Occipital lobe (tissue), 3 donors: ENCODE measurements at places on chromosomes 2 and 18.

- no peak for DNase-seq
Measured at GRCh38 chr2:118633371-118634018, 214.0 kb downstream of the EN1 start.

- no peak for DNase-seq
Measured at GRCh38 chr18:22193466-22193865, 24.1 kb downstream of the GATA6 start.

DNA sequence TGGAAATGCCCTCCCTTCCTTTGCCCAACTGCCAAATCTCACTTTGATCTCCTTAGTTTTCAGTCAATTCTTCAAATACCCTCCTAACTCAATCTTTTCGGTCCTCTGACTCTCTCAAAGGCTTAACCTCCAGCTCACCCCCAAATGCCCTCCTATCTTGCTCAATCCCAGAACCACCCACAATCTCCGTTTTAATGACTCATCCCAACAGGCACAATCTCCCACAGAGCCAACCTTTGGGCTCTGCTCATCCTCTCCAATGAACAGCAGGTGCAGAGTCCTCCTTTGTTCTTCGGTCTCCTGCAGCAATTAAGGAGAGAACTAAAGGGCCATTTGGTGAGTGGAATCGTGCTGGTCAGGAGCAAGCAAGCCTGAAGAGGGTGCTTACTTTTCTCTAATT lies 366.1 kb upstream of the CRIM1 start:
- DNase-seq: no peak

DNA sequence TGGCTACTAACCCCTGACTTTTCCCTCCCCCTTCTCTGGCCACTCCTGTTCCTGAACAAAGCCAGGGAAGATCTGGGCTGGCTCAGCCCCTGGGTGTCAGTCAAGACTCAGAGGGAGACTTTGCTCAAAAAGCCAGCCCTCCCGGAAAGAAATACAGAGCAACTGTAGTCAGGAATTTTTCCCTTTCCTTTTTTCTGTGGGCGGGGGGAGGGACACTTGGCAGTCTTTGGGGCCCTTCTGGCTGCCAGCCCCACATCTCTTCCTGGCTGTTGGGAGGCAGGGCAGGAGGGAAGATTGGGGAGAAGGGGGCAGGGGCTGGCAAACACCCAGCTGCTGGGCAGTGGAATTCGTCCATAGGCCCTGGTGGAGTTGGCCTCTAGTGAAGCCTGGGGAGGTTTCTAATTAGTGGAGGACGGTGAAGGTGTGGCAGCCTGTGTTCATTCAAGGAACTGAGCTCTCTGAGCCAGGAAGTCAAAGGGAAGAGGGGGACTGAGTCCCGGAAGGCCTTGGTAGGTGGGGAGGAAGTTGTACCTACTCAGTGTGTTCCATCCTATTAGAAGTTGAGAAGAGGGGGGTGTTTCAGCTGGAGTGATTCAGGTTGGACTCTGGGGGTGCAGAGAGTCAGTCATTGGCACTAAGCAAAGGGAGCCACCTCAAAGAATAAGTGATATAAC lies 10.9 kb downstream of the IGFBP2 start:
- no peak for DNase-seq

DNA sequence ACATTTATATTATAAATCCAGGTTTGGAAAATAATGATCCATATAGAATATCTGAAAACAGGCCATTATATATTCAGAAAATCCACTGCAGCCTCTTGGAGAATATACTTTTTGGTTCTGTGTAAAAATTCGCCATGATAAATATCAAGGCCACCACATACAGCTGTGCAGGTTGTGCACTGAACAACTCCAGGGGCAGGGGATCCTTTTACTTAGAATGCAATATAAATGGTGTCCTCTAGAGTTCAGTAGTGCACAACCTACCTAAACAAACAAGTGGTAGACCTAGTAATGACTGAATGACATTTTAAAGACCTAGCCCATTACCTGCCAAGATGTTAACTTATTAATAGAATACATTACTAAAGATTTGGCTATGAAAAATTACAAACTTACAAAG lies 22.4 kb downstream of the MOGAT1 start:
- DNase-seq: no peak

- DNase-seq: no peak
Measured at GRCh38 chr18:23181547-23181946, 46.3 kb downstream of the CABLES1 start.

GRCh38 chr18:79569720-79570119 lies 109.9 kb upstream of the CTDP1 start:
- no peak for DNase-seq

- DNase-seq: peak; percentile 5
Measured at GRCh38 chr2:46699934-46700256, 215.7 kb downstream of the MCFD2 start.

DNA sequence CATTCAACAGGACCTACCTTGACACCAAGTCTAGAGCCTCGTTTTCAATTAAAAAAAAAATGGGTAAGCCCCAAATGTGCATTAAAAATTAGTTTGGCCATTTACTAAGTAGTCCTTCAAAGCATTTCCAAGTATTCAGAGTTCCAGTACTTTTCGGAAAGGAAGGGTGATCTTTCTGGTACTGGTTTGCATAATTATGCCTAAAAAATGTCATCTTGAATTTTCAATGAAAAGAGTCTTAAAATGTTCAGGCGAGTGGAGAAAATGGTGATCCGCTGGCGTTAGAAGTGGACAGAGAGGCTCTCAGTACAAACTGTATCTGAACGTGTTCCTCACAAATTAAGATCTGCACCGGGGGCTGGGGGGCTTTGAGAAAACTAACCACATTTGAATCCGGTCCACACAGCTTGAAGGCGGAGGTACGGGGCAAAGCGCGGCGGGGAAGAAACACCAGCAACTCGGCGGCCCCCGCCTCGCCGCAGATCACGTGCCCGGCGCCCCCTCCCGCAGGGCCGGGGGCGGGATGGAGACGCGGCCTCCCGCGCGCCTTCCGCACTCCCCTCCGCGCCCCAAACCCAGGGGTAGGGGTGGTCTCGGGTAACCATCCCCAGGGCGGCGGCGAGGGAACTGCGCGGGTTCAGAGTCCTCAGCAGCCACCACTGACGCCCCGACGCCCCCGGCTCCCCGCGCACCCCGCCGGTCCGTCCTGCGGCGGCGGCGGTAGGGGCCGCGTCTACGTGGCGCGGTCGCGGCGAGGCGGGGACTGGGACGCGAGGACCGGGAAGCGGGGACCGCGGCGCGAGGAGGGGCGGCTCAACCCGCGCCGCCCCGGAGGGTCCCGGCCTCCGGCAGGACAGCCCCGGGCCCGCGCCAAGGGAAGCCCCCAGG lies 564 bp downstream of the LPIN2 start:
- DNase-seq: no peak
